NK-92 treated with Interleukin-12 subunit alpha and Interleukin-12 subunit beta, amount 100 ng/mL, for 24 hours (cell line): ENCODE measurements at places on chromosomes 13 and 19.

GRCh38 chr19:52653161-52653560 lies 15.0 kb upstream of the ZNF83 start:
- DNase-seq = no peak

GRCh38 chr19:47489072-47489914 lies 5.3 kb upstream of the KPTN start:
- DNase-seq = no peak

DNA sequence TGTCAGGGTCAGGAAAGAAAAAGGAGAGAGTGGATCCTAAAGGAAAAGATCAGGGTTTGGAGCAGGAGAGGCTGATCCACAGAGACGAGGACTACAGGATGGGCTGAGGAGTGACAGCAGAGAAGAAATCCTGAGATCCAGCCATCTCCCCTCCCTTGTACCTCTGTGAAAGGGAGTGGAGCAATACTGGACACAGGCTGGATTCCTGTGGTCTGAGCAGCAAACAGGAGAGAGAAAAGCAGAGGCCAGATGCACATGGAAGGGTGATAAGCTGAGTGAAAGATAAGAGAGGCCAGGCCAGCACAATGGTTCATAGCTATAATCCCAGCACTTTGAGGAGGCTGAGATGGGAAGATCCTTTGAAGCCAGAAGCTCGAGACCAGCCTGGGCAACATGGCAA lies 472.1 kb upstream of the TSHZ3 start:
- no peak for DNase-seq

DNA sequence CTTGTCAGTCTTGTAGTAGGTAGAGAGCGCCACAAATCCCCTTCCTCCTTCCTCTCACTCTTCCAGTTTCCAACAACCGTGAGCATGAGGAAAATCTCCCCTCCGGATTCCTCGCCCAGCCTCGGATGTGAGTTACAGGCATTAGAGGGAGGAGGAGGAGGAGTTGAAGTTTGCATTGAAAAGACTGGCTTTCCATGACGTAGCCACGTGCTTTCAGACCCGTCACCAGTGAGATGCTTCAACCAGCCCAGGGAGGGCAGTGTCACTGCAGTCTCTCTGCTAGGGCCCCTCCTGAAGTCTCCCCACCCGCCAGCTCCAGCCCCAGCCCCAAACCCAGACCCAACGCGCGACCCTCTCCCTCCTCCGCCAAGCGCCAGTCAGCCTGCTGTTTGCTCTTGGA lies 442 bp upstream of the FGF14 start:
- no peak for DNase-seq

GRCh38 chr13:114026481-114026880 lies 52.6 kb upstream of the C13orf46 start:
- no peak for DNase-seq

DNA sequence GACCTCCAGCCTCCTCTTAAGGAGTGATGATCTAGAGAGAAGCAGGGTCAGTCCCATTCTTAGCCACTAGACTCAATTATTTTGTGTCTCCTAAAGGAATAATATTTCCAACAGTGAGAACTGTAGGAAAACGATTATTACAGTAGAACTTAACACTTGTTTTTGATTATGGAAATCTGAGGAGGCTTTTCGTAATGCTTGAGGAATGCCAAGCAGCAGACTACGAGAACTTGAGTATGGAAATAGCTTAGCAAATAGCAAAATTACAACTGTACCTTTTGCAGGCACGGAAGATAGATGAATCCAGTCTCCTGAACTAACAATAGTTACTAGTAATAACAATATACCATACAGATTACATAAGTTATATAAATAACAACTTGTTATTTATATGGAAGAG lies 12.2 kb downstream of the BRD4 start:
- no peak for DNase-seq

DNA sequence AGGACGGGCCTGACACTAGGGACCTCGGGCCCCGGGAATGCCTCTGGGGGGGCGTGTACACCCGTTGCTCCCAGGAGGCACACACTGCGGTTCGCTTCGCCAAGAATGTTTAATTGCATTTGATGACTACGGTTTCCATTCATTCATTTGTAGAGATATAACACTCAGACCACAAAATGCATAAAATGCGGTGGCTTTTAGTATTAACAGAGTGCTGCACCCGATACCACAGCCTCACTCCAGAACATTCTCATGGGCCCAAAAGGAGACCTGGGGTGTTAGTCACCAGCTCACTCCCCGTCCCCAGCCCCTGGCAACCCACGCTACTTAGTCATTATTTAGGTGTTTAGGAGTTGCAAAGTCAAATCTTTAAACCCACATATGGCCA lies 21.8 kb downstream of the HCN2 start:
- DNase-seq = no peak

GRCh38 chr13:32811297-32811800 lies 204.9 kb upstream of the KL start:
- no peak for DNase-seq

- DNase-seq = no peak
Observed at GRCh38 chr13:20024702-20025101, 66.2 kb downstream of the ZMYM2 start.

- DNase-seq = no peak
Observed at GRCh38 chr19:29562299-29563297, 36.8 kb downstream of the VSTM2B start.

GRCh38 chr13:106464076-106464475 lies 71.4 kb downstream of the EFNB2 start:
- DNase-seq = peak; percentile 27

DNA sequence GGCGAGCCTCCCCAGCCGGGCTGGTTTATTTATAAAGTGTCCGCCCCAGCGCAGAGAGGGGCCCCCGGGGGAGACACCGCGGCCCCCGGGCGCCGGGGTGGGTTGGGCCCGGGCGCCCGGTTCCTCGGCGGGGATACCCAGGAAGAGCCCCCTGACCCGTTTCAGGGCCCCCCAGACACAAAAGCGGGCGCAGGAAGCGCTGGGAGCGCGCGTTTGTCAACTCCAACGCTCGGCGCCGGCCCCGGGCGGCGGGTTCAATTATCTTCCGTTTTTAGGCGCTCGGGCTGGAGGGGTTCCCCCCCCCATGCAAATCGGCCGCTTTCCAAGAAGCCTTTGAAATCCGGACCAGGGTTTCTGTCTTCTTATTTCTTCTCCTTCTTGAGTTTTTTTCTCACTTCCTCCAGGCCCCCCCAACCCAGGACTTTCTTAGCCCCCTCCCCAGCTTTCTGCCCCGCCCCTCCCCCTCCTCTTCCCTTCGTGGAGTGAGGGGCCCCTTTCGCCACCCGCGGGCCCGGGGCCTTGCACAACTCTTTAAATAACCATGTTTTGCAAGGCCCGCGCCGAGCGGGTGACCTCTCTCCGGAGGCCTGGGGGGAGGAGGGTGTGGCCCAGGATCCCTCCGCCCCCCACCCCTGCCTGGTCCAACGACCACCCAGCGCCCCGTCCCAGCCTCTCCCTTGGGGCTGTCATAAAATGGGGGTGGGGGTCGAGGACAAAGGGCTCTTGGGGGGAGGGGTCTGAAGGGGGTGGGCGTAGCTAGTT lies 935 bp downstream of the ARID3A start:
- no peak for DNase-seq

- no peak for DNase-seq
Observed at GRCh38 chr19:49592486-49593232, 1.7 kb downstream of the PRR12 start.

DNA sequence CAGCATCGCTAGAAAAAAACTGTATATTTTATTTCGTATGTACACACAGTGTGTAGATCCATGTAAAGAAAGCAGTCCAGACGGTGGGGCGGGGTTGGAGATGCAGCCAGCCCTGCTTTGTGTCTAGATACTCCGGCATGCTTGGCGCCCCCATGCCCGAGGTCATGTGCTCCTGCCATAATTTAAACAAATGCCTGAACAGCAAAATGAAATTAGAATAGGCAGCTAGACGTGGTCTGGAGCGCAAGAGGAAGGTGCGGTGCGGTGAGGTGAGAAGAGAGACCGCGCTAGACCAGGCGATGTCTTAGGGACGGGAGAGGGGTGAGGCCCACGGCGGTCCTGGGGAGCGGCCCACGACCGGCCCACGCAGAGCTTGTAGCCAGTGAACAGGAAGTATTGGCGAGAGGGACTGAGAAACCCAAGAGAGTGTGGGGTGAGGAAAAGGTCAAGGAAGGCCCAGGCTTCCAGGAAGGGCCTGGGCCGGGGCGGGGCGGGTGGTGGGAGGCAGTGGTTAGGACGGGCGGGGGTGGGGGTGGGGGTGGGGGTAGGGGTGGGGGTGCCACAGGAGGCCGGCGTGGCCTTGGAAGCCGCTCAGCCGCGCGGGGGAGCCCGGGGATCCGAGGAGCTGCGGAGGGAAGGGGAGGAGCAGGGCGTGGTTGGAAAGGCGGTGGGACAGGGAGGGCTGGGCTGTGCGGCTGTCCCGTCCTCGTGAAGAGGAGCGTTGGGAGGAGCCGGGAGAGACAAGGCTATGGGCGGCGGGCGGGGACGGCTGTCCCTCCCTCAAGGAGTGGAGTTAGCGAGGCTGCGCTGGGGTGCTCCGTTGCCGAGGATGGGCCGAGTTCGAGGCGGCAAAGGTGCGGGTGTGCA lies 254.7 kb upstream of the SGCG start:
- DNase-seq = no peak

- no peak for DNase-seq
Observed at GRCh38 chr13:102779436-102780159, 6.0 kb upstream of the TEX30 start.

- DNase-seq = no peak
Observed at GRCh38 chr19:39411081-39411831, 1.2 kb upstream of the PLEKHG2 start.

- no peak for DNase-seq
Observed at GRCh38 chr13:76854894-76855293, 31.3 kb downstream of the KCTD12 start.

- DNase-seq = no peak
Observed at GRCh38 chr19:56092685-56093631, 28.1 kb downstream of the ZNF787 start.

DNA sequence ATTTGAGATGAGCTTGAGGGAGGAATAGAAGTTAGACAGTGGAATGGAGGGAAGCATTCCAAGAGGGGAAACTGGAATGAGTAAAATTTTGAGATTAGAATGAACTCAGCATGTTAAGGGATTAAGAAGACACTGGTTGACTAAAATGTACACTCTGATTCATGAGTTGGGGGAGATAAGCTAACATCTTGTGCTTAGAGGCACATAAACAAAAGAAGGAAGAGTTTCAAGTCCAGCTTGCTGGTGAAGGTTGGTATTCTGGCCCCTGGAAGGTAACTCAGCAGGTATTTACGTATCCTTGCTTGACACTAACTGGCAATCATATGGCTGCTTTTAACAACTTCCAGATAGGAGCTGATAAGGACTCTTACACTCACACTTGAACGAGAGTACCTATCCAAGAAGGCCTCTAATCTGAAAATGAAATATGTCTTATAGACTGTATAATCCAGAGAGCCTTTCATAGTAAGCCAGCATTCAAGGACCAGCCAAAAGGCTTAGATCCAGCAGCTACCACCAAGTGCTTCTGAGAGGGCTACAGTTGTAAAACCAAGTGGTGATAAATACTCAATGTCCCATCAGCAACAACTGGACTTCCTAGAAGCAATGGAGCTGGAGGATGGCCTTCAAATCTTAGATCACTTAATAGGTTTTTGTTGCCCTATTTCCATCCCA lies 149.7 kb upstream of the SERP2 start:
- no peak for DNase-seq

- no peak for DNase-seq
Observed at GRCh38 chr13:59587030-59587429, 576.7 kb downstream of the DIAPH3 start.

DNA sequence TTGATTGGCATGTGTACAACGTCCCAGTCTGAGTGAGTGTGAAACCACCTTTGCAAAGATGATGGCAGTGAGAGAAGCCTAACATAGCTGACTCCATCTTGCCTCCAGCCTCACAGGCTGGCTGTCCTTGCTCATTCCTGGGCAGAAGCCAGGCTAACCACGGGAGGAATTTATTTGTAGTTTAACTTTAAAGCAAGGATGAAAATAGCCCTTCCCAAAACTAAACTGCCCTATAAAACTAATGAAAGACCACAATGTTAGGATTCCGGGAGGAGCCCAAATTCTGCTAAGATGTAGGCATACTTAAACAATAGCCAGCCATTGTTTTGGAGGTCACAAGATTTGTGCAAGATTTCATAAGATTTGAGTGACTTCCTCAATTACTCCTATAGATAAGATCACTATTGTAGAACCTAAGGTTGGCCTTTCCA lies 96.6 kb upstream of the LSM14A start:
- no peak for DNase-seq

- no peak for DNase-seq
Observed at GRCh38 chr19:15368798-15369593, 10.6 kb downstream of the AKAP8 start.

- DNase-seq = no peak
Observed at GRCh38 chr19:22605275-22606211, 28.6 kb upstream of the ZNF492 start.

- DNase-seq = no peak
Observed at GRCh38 chr19:38152461-38153379, 71.3 kb downstream of the DPF1 start.

- no peak for DNase-seq
Observed at GRCh38 chr13:49371943-49372613, 71.8 kb downstream of the CAB39L start.

- no peak for DNase-seq
Observed at GRCh38 chr19:43353606-43354304, at the start of gene CD177. TSS of gene CD177 (plus strand) at chr19:43353686. CDS start at chr19:43353715, 29 bp downstream.

GRCh38 chr13:95494082-95494681 lies 58.3 kb upstream of the CLDN10 start:
- no peak for DNase-seq

DNA sequence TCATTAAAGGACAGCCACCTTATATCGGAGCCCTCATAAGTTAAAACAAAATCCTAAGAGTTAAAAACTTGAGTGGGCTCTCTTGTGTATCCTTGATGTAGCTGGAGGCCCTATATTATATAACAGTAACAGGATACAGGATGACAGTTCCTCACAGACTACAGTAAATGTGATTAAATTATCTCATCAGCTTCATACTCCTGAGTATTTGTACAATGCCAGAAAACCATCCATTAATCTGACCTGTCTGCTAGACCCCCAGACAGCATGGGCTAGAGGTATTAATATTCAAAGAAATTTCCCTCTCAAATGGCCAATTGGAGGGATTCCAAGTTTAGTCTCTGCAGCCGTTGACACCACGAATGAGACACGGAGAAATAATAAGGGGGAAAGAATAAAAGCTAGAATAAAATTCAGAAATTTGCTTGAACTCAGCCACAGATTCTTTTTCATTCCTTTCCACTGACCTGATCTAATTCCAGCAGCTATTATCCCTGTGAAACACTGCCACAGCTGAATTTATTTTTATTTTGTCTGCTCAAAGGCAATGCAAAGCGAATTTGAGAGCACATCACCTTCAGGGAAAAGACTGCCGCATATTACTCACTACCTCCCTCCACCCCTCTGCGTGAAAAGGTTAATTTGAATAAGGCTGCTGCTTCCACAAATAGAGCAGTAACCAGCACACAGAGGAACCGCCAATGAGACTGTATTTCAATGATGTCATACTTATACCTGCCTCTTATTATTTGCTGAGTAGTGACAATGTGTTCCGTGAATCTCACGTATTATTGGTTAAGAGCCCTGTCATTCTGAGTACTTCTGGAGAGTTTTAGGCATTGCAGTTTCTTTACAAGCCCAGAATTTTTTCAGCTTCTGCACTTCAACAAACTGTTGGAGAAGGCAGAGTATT lies 155.9 kb upstream of the KLF12 start:
- no peak for DNase-seq
